ENCODE measurements at places on chromosomes 3 and 15. TPM values are rescaled to one million over a fixed set of nuclear protein-coding genes. Genes with fewer than 3 reads are reported as not detected.

DNA sequence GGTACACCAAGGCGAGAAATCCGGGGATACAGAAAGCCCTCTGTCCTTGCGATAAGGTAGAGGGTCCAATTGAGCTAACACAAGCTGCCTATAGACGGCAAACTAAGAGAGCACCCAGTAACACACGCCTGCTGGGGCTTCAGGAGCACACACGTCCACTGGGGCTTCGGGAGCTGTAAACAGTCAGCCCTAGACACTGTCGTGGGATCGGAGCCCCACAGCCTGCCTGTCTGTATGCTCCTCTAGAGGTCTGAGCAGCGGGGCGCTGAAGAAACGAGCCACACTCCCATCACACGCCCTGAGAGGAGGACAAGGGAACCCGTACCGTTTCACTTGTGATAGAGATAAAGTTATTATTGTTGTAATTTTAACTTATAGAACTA, 486 bp downstream of the SAMMSON start:
- DNase-seq, result no peak

DNA sequence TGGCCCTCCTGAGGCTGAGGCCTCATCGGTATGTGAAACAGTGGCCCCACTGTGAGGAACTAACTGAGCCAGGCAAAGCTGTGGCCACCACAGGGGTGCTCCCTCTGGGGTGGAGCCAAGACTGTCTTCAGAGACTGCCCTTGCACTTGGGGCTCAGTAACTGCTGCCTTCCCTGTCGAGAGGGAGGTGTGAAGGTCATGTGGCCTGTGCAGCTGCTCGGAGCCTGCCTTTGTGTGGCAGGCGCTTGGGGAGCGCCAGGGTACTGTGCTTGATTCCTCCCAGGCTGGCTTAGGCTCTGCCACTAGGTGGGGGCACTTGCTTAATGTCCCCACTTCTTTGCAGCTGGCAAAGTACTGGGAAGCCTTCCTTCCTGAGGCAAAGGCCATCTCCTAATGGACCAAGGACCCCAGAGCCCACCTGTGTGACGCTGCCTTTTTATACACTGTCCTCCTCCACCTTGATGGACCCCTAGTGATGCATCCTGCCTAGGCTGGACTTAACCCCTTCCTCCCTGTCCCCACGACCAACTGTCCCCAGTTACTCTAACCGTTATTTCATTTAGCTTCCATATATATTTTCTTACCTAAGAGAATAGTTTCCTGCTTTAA, 14.2 kb upstream of the SNX22 start:
- DNase-seq, result no peak

DNA sequence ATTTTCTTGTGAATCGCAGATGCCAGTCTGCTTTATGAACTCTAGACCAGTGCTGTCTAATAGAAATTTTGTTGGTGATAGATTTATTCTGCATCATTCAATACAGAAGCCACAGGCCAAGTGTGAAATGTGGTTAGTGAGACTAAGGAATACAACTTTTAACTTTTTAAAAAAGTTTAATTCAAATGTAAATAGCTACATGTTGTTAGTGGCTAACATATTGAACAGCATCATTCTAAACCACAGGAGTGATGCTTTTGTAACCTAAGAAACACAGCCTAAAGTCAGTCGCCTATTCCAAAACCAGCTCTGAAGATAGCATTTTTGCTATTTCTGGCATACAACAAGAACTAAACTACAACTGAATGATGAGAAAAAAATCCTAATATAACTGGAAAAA, 164.8 kb upstream of the CBLB start:
- no peak for DNase-seq

DNA sequence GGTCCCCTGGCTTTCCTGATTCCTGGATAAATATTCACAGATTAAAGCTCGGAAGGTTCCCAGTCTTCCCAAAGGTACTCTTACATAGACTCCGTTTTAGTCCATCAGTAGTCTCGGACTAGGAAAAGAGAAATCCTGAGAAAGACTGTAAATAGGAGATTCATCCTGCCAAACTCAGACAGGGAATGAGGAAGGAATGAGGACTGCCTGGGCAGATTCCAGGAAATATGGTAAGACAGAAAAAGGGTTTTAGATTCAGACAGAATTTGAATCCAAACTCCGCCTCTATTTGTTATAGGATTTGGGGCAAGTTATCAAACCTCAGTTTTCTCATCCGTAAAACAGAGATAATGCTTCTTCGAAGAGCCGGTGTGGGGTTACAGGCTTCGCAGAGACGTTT, 77.8 kb upstream of the VGLL4 start:
- no peak for DNase-seq

- no peak for DNase-seq
Measured at GRCh38 chr3:15637131-15637951, 35.8 kb downstream of the BTD start.

GRCh38 chr3:155807823-155808222, 1.7 kb upstream of the C3orf33 start:
- DNase-seq, result no peak

GRCh38 chr3:32128936-32129335, 22.5 kb downstream of the GPD1L start:
- DNase-seq, result no peak

DNA sequence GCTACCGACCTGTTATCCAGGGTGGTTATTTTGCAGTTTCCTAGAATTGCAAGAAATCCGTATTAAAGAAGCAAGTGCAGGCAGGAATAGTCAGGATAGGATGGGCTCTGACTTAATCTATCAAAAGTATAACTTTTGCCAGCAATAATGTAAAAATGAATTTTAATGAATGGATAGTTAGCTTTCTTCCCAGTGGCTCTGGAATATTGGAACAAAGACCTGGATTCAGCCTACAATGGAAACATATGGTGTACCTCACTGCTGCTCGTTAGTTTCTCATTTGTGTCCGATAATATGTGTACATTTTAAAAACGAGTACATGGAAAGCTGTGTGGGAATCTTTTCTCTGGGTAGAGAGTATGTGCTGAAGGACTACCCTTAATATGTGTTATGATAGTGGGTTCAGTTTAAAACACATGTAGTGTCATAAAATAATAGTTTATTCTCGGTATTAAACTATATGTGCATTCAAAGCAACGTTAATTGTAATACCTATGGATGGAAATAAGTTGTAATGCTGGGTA, 805 bp downstream of the SERPINI1 start:
- no peak for DNase-seq

DNA sequence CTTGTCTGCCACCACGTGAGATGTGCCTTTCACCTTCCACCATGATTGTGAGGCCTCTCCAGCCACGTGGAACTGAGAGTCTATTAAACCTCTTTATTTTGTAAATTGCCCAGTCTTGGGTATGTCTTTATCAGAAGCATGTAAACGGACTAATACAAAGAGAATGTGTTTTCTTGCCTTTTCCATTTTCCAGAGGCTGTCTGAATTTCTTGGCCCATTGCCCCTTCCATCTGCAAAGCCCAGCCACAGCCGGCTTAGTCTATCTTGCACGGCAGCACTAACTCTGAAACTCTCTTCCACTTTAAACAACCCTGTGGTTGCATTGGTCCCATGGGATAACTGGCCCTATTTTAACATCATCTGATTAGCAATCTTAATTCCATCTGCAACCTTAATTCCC, 215.3 kb downstream of the LRTM1 start:
- no peak for DNase-seq

DNA sequence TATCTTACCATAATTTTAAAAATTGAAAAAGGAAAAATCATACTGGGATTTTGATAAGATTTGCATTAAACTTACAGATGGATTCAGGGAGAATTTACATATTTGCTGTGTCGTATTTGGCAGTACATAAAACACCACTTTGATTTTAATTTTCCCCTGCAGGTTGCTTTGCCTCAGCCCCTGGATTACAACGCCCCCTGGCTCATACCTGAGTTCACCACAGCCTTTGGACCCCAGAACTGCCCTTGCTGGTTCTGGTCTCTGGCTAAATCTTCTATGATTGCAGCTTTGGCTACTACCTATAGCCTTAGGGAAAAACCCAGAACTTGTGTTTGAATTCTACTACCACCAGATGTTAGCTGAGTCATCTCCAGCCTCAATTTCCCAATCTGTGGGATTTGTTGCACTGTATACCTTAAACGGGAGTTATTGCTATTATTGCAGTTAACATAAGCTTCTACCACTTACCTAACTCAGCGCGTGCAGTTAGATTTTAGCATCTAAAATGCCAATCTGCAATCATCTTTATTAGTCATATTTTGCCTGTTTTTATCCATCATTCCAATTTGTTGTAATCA, 315.7 kb upstream of the GADL1 start:
- no peak for DNase-seq

- no peak for DNase-seq
Measured at GRCh38 chr3:76514836-76515235, 525.1 kb upstream of the ROBO2 start.

GRCh38 chr3:53974324-53974723, 82.7 kb upstream of the SELENOK start:
- no peak for DNase-seq

DNA sequence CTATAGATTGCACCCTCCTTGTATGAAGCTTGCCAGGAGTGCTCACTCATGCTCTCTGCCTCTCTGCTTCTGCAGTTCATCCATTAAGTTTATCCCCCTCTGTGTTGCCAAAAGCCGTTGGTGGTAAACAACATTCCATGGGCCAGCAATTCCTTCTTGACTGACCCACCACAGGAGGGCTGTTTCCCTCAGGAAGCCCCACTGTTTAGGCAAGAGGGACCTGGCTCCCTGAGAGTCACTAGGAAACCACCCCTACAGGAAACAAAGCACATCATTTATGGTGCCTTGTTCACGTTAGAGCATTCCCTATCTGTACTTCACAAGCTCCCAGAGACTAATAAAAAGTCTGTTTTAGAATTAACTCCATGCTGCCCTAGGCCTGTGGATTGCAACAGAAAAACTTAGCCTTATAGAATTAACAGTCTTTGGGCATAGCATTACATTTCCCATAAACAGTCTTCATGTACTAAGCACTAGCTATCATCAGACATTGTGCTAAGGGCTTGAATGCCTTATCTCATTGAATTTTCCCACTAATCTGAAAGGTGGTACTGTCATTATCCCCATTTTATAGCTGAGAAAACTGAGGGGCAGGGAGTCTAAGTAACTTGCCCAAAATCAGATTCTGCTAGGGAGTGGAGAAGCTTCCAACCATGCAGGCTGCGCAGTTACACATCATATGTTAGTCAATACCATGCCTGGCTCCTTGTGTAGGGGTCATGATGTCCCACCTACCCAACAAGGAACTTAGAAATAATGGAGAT, 149.9 kb downstream of the SHQ1 start:
- no peak for DNase-seq

DNA sequence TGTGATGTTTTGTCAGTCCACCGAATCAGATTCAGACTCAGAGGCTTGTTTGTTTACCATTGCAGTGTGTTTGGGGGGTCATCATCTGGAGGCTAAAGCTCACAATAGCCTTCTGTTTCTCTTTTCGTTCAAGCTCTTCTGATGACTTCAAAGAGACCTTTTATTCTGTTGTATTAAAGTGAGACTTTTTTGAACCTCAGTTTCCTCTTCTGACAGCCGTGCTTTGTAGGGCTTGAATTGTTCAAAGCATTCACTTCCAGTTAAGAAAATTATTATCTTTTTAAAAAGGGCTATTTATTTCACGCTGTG, 1.3 kb downstream of the PXK start:
- DNase-seq, result no peak

DNA sequence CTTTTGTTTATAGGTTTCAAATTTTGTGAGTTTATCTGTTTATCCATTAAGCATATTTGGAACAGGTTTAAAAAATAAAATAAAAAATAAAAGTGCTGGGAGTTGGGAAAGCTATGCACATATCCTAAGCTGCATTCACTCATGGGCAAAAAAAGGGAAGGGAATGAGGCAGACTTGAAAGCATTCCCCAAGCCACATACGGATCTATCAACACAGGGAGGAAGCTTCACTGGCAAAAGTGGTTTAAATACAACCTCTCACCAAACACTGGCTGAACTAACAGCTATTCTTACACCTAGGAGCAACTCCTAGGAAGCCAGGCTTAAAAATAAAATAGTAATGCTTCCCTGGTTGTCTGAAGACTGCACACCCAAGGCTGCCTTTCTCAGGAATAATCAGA, 101.2 kb downstream of the PCCB start:
- DNase-seq, result no peak

DNA sequence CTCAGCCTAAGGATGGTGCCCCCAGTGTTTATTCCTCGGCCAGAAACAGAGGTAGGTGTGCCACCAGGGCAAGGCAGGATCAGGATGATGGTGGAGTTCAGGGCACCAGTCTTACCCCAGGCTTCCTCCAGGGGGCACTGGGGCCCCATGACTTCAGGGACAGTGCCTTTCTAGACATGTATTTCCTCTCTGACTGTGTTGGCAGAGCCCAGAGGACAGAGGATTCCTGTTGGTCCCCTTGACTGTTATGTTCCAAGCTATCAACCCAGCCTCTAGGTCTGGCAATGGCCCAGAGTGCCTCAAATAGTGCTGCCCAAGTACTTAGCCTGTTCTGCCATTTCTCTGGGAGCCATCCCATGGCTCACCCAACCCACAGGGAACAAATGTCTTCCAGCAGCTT, 2.8 kb downstream of the HEMK1 start:
- DNase-seq, result peak; percentile 59

DNA sequence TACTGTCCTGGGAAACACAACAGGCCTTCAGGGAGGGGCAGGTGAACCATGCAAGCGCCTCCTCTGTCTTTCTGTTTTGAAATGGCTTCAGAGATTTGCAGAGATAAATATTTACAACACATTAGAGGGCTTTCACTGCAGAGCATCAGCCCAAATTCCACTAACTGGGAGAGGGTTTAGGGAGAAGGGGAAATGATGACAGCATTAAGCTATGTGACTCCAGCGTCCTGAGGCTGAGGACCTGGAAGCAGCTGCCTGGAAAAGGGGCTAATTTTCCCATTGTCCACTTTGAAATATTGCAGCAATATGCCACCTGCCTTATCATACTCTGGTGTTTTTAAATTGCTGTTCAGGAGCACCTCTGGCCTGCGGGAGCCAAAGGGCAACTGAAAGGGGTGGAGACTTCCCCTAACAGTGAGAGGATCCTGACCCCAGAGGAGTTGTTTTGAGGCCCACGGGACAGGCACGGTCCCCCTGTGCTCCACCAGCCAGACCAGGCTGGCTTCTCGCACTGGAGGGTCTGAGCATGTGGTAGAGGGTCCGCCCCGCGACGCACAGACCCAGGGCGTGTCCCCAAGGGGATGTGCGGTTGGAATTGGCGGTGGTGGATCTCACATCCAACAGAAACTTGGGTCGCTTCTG, 110.6 kb downstream of the XXYLT1 start:
- no peak for DNase-seq

Gene CHRD
- 13.0 TPM for total RNA-seq

Gene CILP
- total RNA-seq, result 0.22 TPM

Gene NOX5
- not detected for total RNA-seq

Gene TOPAZ1
- total RNA-seq, result not detected

Gene CD96
- total RNA-seq, result not detected

Gene ACAP2
- 34.2 TPM for total RNA-seq

Gene BFSP2
- not detected for total RNA-seq

Gene IGDCC3
- 125 TPM for total RNA-seq

Gene CFAP100
- 0.79 TPM for total RNA-seq

Gene TRPM1
- total RNA-seq, result not detected

Gene CD200R1
- total RNA-seq, result not detected

Gene ACSBG1
- total RNA-seq, result 0.18 TPM

Gene MORC1
- total RNA-seq, result not detected

Gene BBX
- 61.2 TPM for total RNA-seq

Gene MAPK6
- total RNA-seq, result 91.7 TPM

Gene CLDN16
- 0.31 TPM for total RNA-seq

Gene SPCS1
- 89.6 TPM for total RNA-seq

Gene ZNF860
- 2.2 TPM for total RNA-seq

Gene EIF4E3
- 11.9 TPM for total RNA-seq
